Ascending aorta (tissue), 2 donors: ENCODE measurements at places on chromosomes 7 and 10. TPM values are rescaled to one million over a fixed set of nuclear protein-coding genes. Genes with fewer than 3 reads are reported as not detected.

The CFAP70 gene
- not detected for total RNA-seq

The WASHC2A gene
- total RNA-seq: 13.5 TPM

The SPOCK2 gene
- total RNA-seq: 9.7 TPM

The ZC3HAV1L gene
- total RNA-seq: 29.1 TPM

The TOMM7 gene
- 65.1 TPM for total RNA-seq

The LIPJ gene
- total RNA-seq: not detected

The HMX3 gene
- not detected for total RNA-seq

The INSYN2A gene
- not detected for total RNA-seq

The SRGN gene
- total RNA-seq: 155 TPM

The ZNF487 gene
- 3.9 TPM for total RNA-seq

The MRLN gene
- total RNA-seq: not detected
